Activated naive CD4-positive, alpha-beta T cell (primary cell): ENCODE measurements at places on chromosomes 16 and 17.

GRCh38 chr16:20611350-20611902, 35.3 kb upstream of the ACSM2B start:
- no peak for DNase-seq

DNA sequence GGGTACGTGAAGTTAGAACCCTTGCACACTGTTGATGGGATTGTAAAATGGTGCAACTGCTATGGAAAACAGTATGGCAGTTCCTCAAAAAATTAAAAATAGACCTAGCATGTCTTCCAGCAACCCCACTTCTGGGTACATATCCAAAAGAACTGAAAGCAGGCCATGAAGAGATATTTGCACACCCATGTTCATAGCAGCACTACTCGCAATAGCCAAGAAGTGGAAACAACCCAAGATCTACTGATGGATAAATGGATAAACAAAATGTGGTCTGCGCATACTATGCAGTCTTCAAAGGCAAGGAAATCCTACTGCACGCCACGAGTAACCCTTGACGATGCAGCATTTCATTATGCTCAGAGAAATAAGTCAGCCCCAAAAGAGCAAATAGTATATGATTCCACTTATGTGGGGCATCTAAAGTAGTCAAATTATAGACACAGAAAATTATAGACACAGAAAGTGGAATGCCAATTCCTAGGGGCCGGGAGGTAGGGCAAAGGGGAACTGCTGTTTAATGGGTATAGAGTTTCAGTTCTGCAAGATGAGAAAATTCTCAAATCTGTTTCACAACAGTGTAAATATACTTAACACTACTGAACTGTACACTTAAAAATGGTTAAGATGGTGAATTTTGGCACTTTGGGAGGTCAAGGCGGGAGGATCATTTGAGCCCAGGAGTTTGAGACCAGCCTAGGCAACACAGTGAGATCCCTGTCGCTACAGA, 17.2 kb downstream of the CORO7 start:
- DNase-seq: no peak

- peak; percentile 80 for DNase-seq
Observed at GRCh38 chr17:82418001-82418986, at the start of the genes HEXD and OGFOD3. Gene HEXD (plus strand): TSS chr17:82418347. CDS start chr17:82419800, 1,453 bp downstream. Gene OGFOD3 (minus strand): TSS chr17:82418586. CDS start chr17:82418485, 101 bp downstream.

DNA sequence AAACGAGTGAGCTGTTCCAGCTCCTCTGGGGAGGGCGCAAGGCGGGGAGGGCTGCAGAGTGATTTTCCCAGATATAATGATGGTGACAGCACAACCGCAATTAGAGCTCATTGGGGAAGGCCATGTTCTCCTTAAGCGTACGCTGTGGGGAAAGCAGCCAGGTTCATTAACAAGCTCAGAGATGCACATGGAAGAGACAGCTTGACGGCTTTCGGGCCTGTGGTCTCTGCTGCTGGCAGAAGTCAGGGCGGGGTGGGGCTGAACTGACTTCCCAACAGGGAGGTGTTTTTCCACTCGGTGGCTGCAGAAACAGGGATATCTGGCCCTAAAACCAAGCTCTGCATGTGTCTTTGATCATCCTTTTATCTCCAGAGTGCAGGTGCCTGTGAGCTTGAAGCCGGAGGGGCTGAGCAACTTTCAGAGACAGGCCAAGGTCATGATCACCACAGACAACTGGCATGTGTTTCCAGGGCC, 24.0 kb upstream of the CACNG1 start:
- no peak for DNase-seq

- no peak for DNase-seq
Observed at GRCh38 chr17:55742272-55743102, 8.4 kb upstream of the PCTP start.

- no peak for DNase-seq
Observed at GRCh38 chr17:75817571-75817970, 26.6 kb downstream of the UNC13D start.

GRCh38 chr16:53666786-53667415, 36.8 kb downstream of the RPGRIP1L start:
- DNase-seq: no peak

- DNase-seq: no peak
Observed at GRCh38 chr16:85492295-85492864, 120.7 kb upstream of the GSE1 start.
